Coronary artery (tissue), 2 donors: ENCODE measurements at places on chromosomes 4 and X.

DNA sequence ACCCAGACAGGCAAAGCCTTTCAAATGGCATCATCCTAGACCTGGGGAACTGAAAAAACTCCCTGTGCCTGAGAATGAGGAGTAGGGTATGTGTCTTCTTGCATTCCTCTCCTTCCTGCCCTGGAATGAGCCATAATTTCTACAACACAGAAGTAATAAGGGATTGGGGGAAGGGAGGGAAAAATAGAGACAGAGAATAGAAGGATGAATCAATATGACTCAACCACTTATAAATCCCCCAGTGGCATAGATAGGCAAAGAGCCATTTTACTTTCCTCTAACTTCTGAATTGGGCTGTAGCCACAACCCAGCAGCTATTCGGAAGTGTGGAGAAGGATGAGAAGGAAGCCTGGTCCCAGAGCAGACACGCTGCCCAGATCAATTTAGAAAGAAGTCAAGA is 99.9 kb downstream of the NHS start:
- DNase-seq = no peak

DNA sequence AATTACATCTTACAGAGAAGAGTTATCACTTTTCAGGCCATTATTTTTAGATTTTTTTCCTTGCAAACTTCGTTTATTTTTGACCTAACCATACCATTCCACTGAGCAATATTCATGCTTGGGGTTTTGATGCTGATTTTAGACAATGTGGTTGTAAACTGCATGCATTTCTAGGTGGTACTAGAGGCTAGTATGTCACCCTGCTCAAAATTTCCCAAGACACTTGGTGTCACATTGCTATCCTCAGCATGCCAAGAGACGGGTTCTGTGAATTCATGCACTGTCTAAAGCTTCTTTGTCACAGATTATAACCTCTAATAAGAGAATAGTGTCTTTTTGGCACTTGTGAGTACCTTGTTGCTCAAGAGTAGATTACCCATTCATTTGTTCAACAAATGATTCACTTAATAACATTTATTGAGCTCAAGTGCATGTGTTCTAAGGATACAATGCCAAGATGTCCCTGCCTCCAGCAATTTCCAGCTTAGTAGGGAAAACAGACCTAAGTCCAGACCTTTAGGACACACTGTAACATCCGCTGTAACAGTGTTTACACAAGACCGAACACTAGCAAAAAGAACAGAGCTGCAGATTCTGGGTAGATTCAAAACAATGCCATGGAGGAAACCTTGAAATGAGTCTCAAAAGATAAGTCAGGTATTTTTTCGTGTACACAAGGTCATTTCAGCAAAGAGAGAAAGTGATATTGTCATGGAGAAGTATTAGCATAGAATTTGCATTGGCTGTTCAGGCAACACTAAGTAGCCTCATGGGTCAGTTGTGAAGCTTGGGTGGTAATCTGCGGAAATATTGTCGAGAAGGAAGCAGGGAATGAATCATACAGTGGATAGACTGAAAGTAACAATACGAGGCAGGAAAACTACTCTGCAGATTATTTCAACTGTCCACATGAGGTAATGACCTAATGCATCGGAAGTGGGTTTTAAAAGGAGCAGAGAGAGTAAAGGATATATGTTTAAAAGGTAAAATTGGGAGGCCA is 515.1 kb upstream of the ZFP42 start:
- no peak for DNase-seq

DNA sequence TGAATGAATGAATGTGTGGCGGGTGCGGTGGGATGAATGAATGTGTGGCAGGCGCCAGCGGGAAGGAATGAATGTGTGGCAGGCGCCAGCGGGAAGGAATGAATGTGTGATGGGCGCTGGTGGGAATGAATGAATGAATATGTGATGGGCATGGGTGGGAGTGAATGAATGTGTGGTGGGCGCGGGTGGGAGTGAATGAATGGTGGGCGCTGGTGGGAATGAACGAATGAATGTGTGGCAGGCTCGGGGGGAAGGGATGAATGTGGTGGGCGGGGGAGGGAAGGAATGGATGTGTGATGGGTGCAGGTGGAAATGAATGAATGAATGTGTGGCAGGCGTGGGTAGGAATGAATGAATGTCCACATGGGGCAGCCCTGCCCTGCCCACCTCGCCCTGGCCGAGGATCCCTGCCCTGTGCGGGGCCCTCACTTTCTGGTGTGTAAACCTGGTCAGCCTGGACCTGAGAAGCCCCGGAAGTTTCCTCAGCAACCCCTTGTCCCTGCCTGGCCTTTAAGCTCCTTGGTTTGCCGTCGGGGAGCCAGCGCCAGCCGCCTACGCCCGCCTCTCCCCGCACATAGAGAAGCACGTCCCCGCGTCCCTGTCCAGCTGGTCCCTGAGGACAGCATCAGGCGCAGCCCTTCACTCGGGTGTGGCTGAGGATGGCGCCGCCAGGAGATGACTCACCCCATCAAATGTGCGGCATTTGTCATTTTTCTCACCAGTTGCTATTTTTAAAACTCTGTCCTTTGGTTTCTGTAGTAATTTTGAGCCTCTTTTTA is 112.8 kb upstream of the LRPAP1 start:
- DNase-seq = no peak

DNA sequence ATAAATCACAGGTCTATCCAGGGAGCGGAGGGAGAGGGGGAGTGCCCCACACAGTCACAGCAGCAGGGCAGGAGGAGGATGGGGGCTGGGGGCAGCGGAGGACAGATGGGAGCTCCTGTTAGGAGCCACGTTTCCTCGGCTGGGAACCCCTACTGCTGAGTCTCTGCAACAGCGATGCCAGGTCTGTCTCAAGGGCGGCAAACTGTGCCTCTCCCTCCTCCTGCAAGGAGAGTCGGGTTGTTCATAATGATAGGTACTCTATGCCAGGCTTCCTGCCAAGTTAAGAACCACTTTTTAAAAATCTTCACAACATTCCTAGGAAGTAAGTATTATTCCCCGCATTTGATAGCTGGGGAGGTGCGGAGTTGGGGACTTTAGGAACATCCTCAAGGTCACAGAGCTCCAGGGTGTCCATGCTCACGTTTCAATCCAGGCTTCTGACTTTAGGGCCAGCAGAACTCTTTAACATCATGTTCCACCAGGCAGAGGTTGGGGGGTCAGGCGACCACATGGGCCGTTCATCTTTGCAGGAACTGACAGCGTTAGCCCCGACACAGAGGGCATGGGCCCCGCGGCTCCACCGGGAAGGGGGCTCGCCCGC is 98.3 kb upstream of the MAML3 start:
- DNase-seq = no peak

- DNase-seq = no peak
These were observed 338.4 kb downstream of the PABPC4L start for GRCh38 chr4:133863153-133863552.

- no peak for DNase-seq
These were observed 1.1 kb upstream of the ATOH1 start for GRCh38 chr4:93827272-93827947.

GRCh38 chrX:49901048-49901447 is 21.3 kb upstream of the CLCN5 start:
- no peak for DNase-seq

DNA sequence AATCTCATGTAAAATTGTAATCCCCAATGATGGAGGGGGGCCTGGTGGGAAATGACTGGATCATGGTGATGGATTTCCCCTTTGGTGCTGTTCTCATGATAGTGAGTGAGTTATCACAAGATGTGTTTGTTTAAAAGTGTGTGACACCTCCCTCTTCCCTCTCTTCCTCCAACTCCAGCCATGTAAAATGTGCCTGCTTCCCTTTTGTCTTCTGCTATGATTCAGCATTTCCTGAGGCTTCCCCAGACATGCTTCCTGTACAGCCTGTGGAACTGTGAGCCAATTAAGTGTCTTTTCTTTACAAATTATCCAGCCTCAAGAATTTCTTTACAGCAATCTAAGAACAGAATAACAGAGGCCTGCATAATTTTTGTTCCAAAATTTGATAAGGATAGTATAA is 85.2 kb downstream of the ANAPC10 start:
- DNase-seq = no peak
